Fibroblast of gingiva (primary cell): ENCODE measurements at places on chromosomes 5 and 9.

- DNase-seq, result no peak
Measured at GRCh38 chr5:34526682-34527305, 129.3 kb upstream of the RAI14 start.

DNA sequence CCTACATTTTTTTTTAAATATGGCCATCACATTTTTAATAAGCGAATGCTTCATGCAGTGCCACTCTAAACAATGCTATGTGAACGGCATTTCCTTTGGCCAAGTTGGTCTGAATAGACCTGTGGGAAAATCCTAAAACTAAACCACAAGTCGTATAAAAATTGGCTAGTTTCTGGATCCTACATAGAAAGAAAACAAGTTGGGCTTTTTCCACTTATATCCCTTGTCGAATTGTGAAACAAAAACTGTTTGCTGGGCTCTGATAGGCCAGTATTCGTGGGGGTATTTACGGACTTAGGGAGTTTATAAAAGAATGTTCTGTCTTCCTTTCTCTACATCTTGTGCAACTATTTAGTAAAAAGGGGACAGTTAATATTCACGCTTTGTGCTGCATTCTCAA lies 153.1 kb upstream of the KLF9 start:
- no peak for DNase-seq

DNA sequence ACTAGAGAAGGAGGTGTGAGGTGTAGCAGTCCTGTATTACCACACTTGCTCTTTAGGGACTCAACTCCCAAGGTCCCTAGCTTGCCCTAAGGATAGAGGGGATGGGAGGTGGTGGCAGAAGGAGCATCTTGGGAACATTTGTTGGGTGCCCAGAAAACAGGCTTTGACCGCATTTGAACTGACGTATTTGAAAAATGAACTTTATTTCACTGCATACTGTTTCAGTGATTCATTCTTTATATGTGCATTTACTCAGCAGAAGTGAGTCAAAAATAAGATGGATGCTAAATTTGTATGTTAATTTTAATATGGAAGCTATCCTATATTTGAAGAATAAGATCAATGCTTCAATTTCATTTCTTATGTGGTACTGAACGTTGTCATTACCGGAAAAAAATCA lies 18.7 kb downstream of the DMRT3 start:
- no peak for DNase-seq

DNA sequence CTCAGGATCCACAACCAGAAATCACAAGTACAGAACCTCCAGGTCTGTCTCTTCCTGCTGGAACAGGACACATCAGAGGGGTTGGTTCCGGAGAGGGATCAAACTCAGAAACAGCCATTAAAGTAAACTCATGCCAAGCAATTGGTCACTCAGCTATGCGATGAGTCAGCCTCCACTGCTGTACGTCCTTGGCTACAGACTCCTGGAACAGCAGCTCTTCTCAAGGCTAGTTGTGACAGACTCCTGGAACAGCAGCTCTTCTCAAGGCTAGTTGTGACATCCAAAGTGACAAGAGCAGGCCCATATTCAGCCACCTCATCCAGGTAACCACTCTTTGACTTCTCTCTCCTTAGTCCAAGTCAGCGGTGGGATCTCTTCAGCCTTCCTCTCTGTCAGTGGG lies at the start of gene SPINK13:
Gene SPINK13, plus strand, starts transcription at position 229 of the 400 bp plus-strand sequence. CDS start 1,279 bp downstream, outside the sequence.
- peak; percentile 60 for DNase-seq

DNA sequence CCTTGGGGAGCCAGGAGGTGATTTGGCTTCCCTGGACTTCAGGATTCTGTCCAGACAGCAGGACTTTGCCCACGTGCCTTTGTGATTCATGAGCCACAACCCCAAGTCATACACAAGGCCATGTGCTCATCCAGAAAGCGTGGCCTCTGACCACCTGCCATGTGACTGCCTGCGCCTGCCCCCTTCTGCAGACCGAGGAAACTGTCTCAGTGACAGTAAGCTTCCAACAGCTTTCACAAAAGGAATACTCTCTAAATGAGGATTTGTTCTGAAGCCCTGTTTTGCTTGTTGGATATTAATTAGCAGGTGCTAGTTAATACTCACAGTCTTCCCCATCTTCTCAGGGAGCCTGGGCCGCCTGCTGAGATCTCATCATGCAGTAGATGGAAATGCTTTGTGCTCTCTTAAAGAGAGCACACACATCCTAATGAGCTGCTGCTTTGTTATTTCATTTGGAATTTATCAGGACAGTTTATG lies 36.9 kb upstream of the ANGPTL2 start:
- DNase-seq, result peak; percentile 72

- no peak for DNase-seq
Measured at GRCh38 chr5:68725905-68726683, 367.7 kb upstream of the SLC30A5 start.

- no peak for DNase-seq
Measured at GRCh38 chr5:3680821-3681220, 85.2 kb downstream of the IRX1 start.

- DNase-seq, result no peak
Measured at GRCh38 chr5:68657055-68657961, 436.5 kb upstream of the SLC30A5 start.

GRCh38 chr9:89234205-89235067 lies 55.8 kb upstream of the SHC3 start:
- no peak for DNase-seq

DNA sequence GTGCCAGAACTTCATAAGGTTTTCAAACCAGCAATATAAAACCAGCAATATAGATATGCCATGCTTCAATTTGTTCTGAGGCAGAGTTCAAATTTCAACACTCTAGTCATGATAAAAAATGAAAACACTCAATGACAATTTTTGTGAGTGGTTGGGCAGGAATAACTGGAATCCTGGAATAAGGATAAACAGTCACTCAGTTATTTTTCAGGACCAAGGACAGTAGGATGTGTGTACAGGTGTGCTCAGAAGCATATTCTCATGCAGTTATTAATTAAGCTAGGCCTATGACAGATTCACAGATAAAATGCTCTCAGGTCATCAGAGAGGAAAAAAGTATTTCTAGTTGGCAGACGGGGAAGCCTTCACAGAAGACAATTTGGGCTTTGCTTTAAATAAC lies 117.3 kb upstream of the PPP2R2B start:
- no peak for DNase-seq

GRCh38 chr9:36211510-36211909 lies 20.8 kb downstream of the CLTA start:
- DNase-seq, result no peak

- DNase-seq, result peak; percentile 70
Measured at GRCh38 chr5:171667341-171668096, 118.1 kb upstream of the SMIM23 start.

DNA sequence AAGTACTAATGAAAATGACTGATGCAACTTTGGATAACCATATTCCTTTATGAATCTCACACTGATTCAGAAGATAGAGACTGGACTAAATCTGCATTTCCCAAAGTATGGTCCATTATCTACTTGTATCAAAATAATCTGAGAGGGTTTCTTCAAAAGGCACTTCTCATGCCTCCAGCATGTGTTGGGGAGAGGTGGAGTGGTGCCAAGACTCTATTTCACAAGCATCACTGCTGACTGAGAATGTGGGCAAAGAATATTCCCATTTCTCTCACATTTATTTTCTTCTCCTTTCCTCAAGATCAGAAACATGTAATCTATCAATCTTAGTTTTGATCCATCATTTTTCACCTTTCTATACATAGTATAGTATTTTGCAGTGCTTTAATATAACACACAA lies 135.4 kb downstream of the GABRB2 start:
- no peak for DNase-seq

DNA sequence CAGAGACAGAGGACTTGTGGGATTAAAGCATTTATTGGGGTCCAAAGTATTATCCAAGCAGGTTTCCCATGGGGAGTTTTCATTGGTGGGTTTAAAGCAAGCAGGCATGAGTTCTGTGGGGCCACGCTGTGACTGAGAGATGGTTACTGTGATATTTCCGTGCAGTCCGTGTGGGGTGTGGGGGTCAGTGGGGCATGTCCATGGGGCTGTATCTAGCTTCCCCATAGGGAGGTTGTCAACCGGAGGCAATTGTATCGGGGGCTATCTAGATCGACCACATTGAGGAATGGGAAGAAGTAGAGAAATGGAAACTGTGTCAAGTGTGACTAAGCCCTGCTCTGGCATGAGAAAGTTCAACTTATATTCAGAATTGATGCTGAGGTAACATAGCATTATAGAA lies 7.1 kb upstream of the RPS23 start:
- no peak for DNase-seq

- DNase-seq, result peak; percentile 21
Measured at GRCh38 chr5:31361234-31361633, 167.7 kb downstream of the CDH6 start.

DNA sequence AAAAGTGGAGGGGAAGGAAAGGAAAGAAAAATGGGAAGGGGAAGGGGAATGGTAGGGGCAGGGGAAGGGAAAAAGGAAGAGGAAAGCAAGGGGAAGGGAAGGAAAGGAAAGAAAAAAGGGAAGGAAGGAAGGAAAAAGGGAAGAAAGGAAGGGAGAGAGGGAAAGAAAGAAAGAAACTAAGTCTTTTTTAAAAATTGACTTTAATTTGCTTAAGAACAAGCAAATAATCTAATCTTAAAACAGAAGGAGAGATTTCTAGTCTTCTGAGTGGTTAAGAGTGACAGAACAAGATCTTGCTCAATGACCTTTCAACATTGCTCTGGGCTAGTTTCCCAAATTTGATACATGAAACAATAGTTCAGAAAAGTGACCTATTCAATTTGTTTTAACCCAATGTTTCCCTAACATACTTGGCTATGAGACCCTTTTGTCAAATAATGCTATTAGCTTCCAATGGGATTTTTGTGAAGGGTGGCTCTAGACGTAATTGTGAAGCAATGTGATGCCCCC lies 33.4 kb upstream of the GLIS3 start:
- peak; percentile 62 for DNase-seq

GRCh38 chr5:15789642-15790041 lies 289.7 kb downstream of the FBXL7 start:
- DNase-seq, result no peak

DNA sequence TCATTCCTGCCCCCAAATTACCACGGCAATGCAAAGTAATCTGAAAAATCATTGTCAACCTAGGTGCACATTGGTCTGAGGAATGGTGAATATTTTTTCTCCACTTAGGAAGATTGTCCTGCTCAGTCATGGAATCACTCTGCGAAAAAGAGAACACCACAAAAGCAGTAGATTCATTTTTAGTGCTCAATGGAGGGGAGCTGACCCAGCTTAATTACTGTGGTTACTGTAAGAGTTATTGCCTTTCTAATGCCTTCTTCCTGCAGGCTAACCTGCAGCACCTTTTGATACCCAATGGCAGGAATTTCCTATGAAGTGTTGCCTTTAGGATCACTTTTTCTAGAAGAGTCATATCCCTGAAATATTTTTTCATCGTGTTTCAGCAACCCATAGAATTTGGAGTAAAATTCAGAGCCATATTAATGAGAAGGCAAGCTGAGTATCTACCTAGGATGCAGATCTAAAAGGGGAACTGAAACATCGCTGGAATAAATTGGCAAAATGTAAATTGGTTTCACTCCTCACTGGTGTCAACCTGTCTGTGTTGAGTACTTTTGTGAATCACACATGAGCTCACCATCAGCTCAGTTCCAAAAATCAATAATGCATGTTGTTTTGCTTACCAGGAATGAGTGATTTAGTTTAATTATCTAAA lies 464.5 kb downstream of the CSNK1G3 start:
- no peak for DNase-seq

- DNase-seq, result no peak
Measured at GRCh38 chr9:20732118-20732517, 48.1 kb downstream of the FOCAD start.

DNA sequence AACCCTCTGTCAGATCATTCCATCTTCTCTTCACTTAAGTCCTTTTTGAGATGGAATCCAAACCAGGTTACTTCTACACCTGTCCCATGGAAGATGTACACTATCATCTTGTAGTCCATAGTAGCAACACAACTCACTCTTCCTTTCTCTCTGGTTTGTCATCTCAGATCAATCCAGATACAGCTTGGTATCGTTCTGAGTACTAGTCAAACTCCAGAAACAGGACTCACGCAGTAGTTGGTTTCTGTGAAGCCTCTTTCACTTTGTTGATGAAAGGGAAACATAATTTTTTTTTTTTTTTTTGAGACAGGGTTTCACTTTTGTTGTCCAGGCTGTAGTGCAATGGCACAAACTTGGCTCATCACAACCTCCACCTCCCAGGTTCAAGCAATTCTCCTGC lies 484.0 kb downstream of the PRDM9 start:
- no peak for DNase-seq

DNA sequence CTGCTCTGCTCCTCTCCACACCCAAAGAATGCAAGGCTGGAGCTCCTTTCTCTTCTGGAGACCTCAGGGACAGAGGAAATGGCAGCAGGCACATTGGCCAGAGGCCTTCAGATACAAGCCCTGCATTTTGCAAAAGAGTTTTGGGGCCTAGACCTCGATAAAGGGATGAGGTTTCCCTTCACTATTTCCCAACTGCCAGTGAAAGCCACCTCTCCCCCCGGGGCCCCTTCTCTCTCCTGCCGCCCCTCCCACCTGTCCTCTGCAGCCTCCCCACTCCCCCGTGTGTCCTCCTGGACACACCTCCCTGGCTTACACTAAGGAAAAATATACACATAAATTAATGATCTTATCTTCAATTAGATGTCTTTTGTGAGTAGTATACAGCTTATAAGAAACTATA lies 21.3 kb upstream of the LMNB1 start:
- DNase-seq, result no peak

DNA sequence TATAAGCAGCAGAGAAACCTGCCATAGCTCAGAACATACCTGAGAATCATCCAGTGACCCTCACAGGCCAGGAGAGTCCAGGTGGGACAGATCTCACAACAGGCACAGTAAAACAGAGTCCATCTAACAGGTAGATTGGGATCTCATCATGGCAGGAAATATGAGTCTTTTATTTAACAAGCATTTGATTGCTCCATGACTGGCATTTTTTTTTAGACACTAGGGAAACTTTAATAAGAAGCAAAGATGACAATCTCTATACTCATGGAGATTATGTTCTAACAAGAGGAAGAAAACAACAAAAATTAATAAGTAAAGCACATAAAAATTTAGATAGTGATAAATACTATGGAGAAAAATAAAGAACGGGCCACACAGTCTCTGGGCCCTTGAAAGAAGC lies 12.5 kb upstream of the PUM3 start:
- no peak for DNase-seq

- no peak for DNase-seq
Measured at GRCh38 chr9:87213948-87214347, 266.6 kb upstream of the GAS1 start.

DNA sequence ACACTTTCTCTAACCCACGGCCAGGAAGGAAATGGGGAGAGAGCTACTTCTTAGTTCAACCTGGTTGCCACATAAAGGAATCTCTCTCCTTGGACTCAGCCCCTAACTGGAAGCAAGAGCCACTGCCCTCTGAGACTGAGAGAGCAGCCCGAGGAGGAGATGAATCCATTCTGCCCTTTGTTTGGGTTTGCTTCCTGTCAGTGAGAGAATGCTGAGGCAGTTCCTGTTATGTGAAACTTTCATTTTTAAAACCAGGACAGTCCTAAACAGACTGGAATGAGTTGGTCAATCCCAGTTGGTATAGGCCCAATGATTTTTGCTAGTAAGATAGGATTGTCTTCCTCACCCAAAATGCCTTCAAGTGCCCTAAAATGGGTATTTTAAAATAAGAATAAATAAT lies 205.1 kb downstream of the NTRK2 start:
- peak; percentile 14 for DNase-seq
